ENCODE measurements at places on chromosomes 7 and 10. TPM values are rescaled to one million over a fixed set of nuclear protein-coding genes. Genes with fewer than 3 reads are reported as not detected.
A peak's percentile ranks its signal among the peaks of the same experiment; 100 is the strongest.

DNA sequence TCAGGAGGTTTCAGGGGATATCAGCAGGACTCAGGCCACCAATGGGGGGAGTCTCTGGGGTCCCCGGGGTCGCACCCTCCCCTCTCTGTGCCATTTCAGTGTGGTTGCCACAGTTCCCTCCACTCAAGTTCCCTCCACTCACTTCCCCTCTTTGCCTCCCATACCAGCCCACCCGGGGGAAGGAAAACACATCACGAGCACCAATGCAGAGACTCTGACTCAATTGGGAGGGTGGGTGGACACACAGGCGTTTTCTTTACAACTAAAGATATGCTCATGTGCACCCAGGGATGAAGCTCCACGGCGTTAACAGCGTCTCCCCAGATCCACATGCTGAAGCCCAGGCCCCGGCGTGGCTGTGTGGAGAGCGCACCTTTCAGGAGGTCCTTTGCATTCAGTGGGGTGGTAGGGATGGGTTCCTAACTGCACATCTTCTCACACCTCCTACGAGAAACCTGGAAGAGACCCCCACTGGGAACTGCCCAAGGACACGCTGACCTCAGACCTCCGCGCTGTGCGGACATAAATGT, 254.1 kb downstream of the ZMYND11 start:
- no peak for DNase-seq
- no peak overlapping the region for H3K27ac ChIP-seq
- H3K27me3 ChIP-seq = no peaks in the 10 kb centered on the region
- no peak overlapping the region for H3K4me3 ChIP-seq

- no peak overlapping the region for H3K4me3 ChIP-seq
- no peaks in the 10 kb centered on the region for H3K27me3 ChIP-seq
- DNase-seq = no peak
- H3K4me1 ChIP-seq = no peaks in the 10 kb centered on the region
- no peaks in the 10 kb centered on the region for H3K36me3 ChIP-seq
Measured at GRCh38 chr10:44689368-44689767, 221.8 kb upstream of the TMEM72 start.

GRCh38 chr10:26085549-26085948, 131.0 kb upstream of the GAD2 start:
- H3K27ac ChIP-seq = no peak overlapping the region
- no peak overlapping the region for H3K4me3 ChIP-seq
- no peak for DNase-seq
- no peaks in the 10 kb centered on the region for H3K36me3 ChIP-seq
- H3K4me1 ChIP-seq = no peaks in the 10 kb centered on the region

GRCh38 chr10:63699785-63700613, 178.8 kb downstream of the REEP3 start:
- no peaks in the 10 kb centered on the region for H3K27me3 ChIP-seq
- peaks cover 56% of the 10 kb centered on the region for H3K4me1 ChIP-seq
- H3K36me3 ChIP-seq = no peaks in the 10 kb centered on the region
- DNase-seq = peak; percentile 78
- peak overlapping the region; percentile 88 for H3K27ac ChIP-seq
- H3K4me3 ChIP-seq = peak overlapping the region; percentile 15

GRCh38 chr10:32887481-32887880, 70.5 kb downstream of the ITGB1 start:
- no peak overlapping the region for H3K4me3 ChIP-seq
- no peaks in the 10 kb centered on the region for H3K27me3 ChIP-seq
- no peaks in the 10 kb centered on the region for H3K4me1 ChIP-seq

Gene RELN
- 0.14 TPM for total RNA-seq

All from psoas muscle (tissue), 8 donors.